ENCODE measurements at places on chromosomes 2 and 18.

- DNase-seq, result no peak
Measured at GRCh38 chr18:57088883-57089282, 58.0 kb upstream of the BOD1L2 start.

DNA sequence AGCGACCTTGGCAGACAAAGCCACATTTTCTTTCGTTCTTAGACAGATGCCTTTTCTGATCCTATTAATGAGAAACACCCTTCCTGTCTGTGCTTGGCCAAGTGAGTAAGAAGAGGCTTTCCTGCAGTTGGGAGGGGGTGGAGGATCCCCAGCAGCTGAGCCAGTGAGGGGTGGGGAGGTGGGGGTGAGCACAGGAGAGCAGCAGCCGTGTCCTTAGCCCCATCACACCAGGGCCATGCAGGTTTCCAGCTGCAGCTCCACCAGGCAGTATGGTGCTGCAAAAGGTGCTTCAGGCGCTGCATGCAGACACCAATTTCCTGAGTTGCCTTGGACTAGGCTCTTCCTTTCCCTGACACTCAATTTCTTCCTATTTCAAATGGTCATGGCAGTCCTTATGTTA is 123.3 kb upstream of the SIX2 start:
- DNase-seq, result no peak

DNA sequence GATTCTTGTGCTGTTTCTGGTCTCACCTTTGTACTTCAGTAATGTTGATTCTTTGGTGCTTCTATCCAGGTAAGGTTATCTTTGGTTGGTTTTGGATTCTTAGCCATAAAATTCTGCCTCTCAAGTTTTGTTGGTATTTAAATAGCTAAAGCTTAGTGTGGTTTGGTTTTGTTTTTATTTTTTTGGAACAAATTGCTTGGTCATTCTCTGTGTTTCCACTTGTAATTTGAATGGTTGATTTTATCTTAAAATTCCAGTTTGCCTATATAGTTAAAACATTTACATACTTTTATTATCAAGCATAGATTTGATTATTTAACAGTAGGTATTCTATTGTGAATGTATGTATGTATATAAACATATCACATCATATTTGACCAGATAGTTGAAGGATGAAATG is 6.6 kb downstream of the NCOA1 start:
- no peak for DNase-seq

DNA sequence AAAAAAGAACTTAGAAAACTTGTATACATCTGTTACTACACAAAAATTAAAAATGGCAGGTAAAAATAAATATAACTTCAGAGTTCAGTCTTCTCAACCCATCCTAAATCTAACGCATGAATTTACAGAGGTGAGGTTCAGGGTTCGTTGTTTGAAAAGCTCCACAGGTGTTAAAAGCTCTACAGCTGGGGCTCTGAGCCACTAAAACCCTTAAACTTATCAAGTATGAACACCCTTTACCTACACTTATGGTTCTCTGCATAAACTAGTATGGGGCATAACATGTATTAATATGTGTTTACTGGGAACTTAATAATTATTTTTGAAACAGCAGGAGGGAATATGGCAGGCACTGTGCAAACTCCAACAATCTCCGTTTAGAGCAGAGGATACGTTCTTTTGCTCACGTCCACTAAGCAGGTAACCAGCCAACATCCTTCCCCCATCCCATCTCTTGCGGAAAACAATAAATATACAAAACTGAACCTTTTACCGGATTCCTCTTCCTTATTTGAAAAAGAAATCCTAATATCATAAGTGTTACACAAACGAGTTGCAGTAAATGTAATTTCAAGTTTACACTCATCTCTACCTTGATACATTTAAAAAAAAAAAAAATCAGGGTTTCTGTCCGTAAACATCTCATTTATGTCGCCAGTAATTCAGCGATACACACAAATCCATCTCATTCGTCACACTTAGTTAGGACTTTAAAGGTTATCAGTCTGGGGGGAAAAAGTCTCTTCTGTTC is 1.3 kb downstream of the PIAS2 start:
- DNase-seq, result no peak

GRCh38 chr2:127877626-127878025 is 8.1 kb downstream of the AMMECR1L start:
- no peak for DNase-seq

DNA sequence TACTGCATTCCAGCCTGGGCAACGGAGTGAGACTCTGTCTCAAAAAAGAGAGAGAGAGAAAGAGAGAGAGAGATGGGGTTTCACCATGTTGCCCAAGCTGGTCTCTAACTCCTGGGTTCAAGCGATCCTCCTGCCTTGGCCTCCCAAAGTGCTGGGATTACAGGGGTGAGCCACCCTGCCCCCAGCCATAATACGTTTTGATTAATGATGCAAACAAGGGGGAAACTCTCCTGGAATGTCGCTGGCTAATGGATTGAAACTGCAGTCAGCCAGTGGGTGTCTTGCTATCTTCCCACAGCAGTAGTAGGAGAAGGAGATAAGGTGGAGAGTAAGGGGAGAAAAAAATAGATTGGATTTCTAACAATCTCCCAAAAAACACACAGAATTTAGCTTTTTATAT is 9.5 kb upstream of the RTN4 start:
- DNase-seq, result no peak

- no peak for DNase-seq
Measured at GRCh38 chr2:224110811-224111210, 71.7 kb upstream of the SERPINE2 start.

DNA sequence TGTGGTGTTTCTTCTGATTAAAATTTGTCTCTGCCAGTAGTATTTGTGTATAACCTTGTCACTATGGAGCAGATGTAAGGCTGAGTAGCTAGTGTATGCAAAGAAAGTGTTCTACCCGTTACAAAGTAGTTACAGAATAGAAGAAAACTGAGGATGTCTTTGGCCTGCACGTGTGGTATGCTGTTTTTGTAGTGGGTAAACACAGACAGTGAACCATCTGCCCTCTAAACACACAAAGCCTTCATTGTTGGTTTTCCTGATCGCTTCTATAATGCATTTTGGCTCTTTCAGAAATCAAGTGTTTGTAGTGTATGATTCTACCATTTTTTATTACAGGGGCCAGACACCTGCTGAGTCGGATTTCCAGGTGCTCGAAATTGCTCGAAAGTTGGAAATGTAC is 61.5 kb downstream of the FARP2 start:
- DNase-seq, result no peak

GRCh38 chr2:64998658-64999061 is 9.5 kb downstream of the SLC1A4 start:
- DNase-seq, result no peak

- DNase-seq, result no peak
Measured at GRCh38 chr2:176463546-176463945, 194.3 kb downstream of the MTX2 start.

DNA sequence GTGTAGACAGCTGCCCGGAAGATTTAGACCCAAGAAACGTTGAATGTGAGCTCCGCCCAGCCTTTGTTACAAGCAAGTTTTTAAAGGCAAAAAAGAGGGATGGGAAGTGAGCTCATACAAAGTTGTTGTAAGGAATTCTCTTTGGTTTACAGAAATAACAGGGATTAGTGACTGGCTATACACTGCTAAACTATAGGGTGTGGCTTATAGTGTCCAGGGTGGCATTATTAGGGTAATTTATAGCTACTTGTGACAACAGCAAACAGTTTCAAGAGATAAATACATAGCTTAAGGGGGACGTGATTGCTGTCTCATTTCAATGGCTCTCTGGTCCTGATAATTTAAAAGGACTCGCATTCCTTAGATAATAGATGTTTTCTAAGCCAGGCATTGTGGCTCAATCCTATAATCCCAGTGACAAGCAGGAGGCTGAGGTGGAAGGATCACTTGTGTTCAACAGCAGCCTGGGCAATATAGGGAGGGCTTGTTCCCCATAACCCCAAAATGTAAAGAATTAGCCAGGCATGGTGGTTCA is 66.5 kb upstream of the TGIF1 start:
- no peak for DNase-seq

- DNase-seq, result no peak
Measured at GRCh38 chr2:80258793-80259192, 45.8 kb downstream of the LRRTM1 start.

DNA sequence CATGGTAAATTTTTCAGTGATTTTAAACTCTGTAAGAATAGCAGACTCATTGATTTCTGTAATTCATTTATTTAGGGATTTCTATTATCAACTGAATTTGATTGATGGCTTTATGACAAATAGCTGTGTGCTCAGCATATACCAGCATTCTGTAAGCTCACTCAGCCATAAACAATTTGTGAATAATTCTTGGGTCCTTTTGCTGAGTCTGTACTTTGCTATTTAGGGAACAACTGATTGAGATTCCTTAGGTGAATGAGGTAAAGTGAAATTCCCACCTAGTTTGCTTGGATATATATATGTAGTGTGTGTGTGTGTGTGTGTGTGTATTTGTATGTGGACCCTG is 76.7 kb upstream of the CAVIN2 start:
- DNase-seq, result no peak

- DNase-seq, result no peak
Measured at GRCh38 chr2:232375164-232375563, 3.4 kb upstream of the ALPP start.

- DNase-seq, result no peak
Measured at GRCh38 chr18:14100503-14101286, 31.5 kb downstream of the ZNF519 start.

DNA sequence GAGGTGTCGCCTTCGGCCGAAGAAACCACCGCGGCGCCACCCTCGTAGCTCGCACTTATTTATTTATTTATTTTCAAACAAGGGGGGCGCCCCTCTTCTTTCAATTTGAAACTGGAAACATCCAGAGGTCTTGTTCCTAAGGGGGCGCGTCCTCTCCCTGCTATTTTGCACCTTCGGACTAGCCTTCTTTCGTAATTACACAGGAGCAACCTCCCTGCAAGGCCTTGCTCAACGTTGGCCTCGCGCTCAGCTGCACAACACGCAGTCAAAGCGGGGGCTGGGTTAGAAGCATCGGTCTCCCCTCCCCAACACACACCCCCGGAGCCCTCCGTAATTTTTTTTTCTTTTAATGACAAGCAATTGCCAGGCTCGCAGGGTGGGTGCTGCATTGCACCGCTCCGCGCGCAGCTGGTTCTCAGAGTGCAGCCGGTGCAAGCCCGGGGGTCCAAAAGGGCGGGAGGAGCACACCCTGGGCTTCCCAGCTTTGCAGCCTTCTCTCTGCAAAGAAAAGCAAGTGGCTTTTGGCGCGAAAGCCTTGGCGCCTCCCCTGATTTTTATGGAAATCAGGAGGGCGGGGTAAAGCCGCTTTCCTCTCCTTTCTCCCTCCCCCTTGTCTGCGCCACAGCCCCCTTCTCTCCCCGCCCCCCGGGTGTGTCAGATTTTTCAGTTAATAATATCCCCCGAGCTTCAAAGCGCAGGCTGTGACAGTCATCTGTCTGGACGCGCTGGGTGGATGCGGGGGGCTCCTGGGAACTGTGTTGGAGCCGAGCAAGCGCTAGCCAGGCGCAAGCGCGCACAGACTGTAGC is at the start of gene MYCN:
Gene MYCN (plus strand): TSS at position 697 of the 807 bp plus-strand sequence. CDS start 1,515 bp downstream, outside the sequence.
- DNase-seq, result no peak

- DNase-seq, result no peak
Measured at GRCh38 chr2:225472161-225472560, 72.7 kb downstream of the NYAP2 start.

DNA sequence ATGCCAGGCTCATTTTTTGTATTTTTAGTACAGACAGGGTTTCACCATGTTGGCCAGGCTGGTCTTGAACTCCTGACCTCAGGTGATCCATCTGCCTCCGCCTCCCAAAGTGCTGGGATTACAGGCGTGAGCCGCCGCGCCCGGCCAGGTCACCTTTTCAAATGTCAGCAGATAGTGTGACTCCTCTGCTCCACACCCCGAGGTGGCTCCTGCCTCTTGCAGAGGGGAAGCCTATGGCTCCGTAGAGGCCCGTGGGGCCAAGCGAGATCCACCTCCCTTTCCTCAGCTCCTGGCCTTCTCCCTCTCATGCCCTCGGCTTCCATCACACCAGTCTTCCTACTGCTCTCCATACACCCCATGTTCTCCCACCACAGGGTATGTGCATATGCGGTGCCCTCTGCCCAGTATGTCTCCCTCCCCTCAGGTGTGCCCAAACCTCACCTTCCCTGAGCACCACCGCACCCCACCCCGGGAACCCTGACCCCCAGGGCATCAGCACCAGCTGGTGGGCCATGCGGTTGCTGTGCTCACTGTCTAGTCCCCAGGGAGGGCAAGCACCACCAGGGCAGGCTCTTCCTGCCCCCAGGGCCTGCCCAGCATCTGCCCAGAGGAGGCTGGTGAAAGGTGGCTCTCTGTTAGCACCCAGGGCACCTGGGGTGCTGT is 10.7 kb downstream of the GPR17 start:
- DNase-seq, result no peak

DNA sequence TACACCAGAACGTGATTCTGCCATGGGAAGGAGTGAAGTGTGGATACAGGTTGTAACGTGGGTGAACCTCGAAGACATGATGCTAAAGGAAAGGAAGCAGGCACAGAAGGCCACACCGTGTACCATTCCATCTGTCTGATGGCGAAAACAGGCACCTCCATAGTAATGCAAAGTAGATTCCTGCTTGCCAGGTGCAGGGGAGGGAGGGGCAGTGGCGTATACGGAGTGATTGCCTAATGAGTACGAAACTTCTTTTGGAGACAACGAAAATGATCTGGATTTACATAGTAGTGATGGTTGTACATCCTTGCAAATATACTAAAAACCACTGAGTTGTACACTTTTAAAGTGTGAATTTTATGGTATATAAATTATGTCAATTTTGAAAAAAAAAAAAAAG is 106.7 kb downstream of the GBX2 start:
- DNase-seq, result no peak

DNA sequence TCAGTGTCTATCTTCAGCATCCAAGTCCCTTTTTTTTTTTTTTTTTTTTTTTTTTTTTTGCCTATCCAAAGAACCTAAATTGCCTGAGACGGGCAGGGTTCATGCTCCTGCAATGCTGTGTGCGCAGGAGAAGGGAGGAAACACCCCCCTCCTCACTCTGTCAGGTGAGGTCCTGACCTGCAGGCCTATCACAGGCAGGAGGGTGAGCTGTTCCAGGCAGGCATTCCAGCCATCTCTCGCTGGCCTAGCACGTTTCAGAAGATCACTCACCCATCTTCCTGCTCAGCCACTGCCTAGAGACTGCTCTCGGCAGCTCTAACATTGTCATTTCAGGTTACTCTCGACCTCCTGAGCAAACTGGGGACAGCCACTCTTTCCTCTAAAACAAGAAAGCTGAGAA is 48.4 kb upstream of the LAPTM4A start:
- no peak for DNase-seq

DNA sequence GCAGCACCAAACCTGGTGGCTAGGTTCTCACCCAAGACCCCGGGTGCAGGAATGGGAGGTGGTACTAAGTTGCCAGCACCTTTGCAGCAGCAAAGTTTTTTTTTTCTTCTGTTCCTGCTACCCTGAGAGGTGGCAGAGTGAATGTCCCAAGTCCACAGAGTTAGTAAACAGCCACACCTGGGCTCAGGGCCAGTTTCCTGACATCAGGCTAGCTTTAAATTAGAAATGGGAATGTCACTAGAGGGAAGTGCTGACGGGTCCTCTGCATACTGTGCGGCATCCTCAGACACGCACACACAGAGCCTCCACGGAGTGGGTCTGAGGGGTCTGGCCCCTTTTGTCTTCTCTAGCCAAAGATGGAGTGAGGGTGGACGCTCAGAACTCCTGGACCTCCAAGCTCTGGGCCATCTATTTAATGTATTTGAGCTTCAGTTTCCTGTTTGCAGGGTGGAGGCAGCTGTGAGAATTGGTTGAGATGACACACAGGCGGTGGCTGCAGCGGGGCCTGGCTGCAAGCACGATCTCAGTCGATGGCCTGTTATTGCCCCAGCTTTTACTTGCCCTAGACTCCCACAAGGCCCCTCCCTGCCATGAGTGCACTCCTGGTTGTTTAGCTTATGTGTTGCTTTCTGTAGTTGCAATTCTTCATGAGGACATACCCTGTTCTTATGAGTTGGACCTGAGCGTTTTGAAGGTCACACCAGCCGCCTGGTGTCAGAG is 751.4 kb upstream of the HS6ST1 start:
- no peak for DNase-seq
